ENCODE measurements at places on chromosomes 4 and X. TPM values are rescaled to one million over a fixed set of nuclear protein-coding genes. Genes with fewer than 3 reads are reported as not detected.

Gene BRS3
- polyA plus RNA-seq = 0.12 TPM

DNA sequence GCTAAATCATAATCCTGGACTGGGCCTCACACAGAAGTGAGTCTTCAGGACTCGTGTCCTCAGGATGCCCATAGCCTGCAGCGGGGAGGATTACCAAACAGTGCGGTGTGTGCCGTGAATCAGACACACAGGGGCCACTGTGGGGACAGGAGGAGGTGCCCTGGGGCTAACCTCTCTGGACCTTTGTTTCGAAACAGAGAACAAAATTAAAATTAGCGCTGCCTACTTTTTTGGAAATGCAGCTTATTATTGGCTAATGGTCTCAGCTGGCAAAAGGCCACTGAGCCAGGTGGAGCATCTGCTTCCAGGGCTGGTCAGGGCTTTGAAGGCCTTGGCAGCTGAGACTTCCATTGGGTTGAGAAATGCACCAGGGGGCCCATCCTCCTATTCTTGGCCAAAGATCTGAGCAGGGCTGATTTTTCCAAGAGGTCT is 236.2 kb downstream of the EVC2 start:
- DNase-seq = no peak

GRCh38 chr4:147777456-147778091 is 45.7 kb downstream of the ARHGAP10 start:
- no peak for DNase-seq

DNA sequence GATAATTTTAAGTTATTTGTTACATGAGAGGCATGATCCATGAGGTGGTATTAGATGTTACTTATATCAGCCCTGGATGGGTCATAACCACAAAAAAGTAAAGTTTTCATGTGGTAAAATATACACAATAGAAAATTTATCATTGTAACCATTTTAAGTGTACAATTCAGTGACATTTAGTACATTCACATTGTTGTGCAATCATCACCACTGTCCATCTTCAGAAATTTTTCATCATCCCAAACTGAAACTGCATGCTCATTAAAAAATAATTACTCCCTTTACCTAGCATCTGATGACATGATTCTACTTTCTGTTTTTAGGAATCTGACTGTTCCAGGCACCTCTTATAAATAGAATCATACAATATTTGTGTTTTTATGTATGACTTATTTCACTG is 11.2 kb downstream of the GK2 start:
- DNase-seq = no peak

Gene TLR6
- polyA plus RNA-seq = 1.0 TPM

DNA sequence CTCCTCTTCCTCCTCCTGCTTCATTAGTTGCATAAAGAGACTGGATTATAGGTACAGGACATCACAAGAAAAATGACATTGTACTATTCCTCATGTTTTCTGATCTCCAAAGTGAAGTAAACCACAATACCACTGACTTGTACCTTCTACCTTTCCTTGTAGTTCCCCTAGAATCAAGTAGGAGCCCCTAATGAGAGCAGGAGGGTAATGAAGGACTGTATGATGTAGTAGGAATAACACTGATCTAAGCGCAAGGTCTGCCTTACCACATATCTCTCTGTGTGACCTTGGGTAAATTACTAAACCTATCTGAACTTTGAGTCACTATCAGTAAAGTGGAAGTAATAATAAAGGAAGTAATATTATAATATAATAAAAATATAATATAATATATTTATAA is 3.6 kb downstream of the VSIG4 start:
- no peak for DNase-seq

Gene HPGDS
- 5.2 TPM for polyA plus RNA-seq

GRCh38 chr4:93730251-93730650 is 98.3 kb upstream of the ATOH1 start:
- DNase-seq = no peak

- no peak for DNase-seq
Observed at GRCh38 chr4:71020611-71021010, 27.2 kb downstream of the DCK start.

- no peak for DNase-seq
Observed at GRCh38 chr4:152875261-152875660, 60.9 kb upstream of the FHDC1 start.

Gene NUP54
- polyA plus RNA-seq = 93.6 TPM

- no peak for DNase-seq
Observed at GRCh38 chr4:149735796-149736195, 79.8 kb downstream of the IQCM start.

Data from left kidney (tissue), 8 donors.